ENCODE measurements at places on chromosomes 2 and 18.

- no peak for DNase-seq
Observed at GRCh38 chr18:54090856-54091255, 133.6 kb downstream of the MBD2 start.

- no peak for DNase-seq
Observed at GRCh38 chr18:33951031-33951430, 273.7 kb downstream of the NOL4 start.

DNA sequence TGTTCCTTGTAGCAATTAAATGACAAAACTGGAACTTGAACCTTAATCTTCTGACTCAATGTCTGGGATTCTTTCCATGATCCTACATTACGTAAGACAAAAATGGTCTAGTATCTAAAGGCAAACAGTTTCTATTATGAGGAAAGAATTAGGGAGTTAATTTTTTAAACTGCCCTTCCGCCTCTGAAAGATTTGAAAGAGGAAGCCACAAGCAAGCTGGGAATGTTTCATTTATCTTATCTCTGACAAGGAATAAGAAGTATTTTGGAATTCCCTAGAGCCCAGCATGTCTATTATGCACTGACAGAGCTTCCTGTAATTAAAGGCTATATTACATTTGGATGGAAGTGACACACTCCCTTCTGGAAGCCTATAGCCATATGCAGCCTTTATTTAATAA lies 558.8 kb upstream of the CDH2 start:
- DNase-seq = no peak

GRCh38 chr2:38187541-38188011 lies 111.6 kb upstream of the CYP1B1 start:
- DNase-seq = no peak

DNA sequence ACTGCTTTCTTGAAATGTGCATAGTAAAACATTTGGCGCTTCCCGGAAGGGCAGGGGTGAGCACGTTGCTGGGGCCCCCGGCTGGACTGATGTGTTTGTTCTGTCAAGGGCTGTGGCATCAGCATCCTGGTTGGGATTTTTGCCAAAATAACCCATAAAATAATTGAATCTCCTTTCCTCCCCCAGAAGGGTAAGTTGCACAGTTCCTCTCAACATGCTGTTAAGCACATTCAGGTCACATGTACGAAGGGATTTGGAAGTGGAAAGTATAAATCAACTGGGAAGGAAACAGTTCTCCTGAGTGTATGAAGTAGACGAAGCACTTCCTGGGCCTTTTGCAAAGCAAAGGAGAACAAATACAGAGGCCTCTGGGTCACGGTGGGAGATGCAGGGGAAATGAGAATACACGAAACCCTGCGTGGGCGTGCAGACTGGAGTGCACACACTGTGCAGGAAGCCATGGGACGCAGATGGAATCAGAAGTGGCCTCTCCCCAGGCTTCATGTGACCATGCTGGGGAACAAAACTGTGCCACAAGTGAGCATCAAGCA lies 183.9 kb downstream of the LPIN1 start:
- no peak for DNase-seq

GRCh38 chr2:224937887-224938286 lies 104.4 kb downstream of the DOCK10 start:
- no peak for DNase-seq

DNA sequence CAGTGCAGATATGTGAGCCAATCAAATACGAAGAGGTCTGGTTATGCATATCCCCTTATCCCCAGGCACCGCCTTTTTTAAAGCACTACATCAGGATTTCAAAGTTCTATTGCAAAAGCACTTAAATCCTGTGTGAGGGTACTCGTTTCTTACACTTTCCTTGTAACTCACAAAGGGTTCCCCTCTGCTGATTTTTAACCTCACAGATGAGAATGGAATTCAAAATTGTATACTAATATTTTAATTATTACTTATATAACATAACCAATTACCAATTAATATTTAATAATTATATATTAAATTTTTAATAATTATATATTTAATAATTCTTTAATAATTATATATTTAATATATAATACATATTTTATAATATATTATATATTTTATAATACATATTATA lies 126.2 kb upstream of the MAPRE2 start:
- no peak for DNase-seq

DNA sequence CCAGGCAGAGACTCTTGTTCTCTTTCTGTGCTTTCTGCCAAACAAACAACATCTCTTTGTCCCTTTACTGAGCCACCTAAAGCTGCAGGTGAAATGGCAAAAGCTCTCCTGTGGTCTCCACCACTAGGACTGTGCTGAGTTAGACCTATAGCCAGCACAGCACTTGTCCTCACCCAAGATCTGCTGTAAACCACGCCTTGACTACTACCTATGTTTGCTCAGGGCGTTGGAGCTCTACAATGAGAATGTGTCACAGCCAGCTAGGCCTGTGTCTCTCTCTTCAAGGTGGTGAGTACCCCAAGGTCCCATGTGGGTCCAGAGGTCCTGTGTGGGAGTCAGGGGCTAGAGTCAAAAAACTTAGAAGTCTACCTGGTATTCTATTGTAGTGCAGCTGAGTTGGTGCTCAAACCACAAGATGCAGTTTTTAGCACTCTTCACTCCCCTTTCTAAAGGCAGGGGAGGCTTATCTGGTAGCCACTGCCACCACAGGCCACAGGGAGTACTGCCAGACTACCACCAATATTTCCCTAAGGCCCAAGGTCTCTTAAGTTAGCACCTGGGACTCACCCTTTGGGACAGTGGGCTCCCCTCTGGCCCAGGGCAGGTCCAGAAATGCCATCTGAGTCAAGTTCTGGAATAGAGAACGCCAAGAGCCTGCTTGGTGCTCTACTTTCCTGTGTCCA lies 96.8 kb upstream of the RPRM start:
- no peak for DNase-seq

GRCh38 chr18:53665701-53666100 lies 558.8 kb downstream of the MBD2 start:
- no peak for DNase-seq

DNA sequence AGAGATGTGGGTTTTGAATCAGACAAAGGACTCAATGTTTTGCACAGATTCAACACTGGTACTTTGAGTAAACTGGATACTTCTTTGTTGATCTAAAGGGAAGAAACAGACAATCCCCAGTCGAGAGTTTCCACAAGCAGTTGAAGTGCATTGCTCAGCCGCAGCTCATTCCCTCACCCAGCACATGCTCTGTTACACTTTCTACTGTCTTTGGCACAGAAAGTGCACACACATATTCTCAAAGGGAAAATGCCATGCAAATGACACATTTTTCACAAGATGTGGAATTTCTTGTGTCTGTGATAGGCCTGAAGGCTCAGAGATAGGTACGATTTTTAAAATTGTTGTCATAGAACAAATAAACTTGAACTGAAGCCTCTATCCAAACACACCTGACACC lies 258.9 kb upstream of the TRIB2 start:
- DNase-seq = no peak

DNA sequence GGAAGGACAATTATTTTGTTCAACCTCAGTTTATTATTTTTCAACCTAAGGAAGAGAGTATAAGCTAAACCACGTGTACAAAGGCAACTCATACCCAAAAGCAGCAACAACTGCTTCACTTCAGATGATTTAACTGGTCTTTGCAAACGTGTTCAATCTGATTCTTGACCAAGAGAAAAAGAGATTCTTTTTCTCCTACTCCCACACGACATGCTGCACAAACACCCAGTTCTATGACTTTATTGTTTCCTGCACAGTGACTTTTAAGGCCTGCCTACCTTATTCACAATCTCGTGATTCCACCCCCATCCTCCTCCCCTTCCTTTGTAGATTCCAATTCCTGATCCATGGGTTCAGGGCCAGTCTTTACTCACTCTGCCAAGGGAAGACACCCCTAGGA lies 1394.8 kb upstream of the ZEB2 start:
- no peak for DNase-seq

GRCh38 chr2:209553913-209554312 lies 130.1 kb downstream of the MAP2 start:
- no peak for DNase-seq

GRCh38 chr18:8610459-8610851 lies 1.2 kb downstream of the RAB12 start:
- no peak for DNase-seq

DNA sequence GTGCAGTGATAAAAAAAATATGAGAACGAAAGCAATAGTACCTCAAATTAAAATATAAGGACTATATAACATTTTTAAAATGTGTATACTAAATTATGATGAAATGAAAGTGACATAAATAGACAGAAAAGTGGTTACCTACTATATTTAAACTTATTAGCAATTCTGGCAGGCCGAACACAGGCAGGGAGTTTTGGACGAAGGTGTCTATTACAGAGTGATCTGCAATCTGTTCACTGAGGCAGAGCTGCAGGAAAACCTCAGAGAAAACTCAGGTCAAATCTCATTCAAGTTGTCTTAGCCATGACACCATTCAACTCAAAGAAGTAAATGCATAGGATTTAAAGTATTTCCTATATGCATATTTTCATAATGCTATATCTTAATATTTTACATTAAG lies 274.8 kb upstream of the GULP1 start:
- no peak for DNase-seq

- DNase-seq = no peak
Observed at GRCh38 chr2:106537791-106538191, 50.6 kb downstream of the CD8B2 start.

- DNase-seq = no peak
Observed at GRCh38 chr2:208820014-208820688, 413.6 kb downstream of the PTH2R start.

DNA sequence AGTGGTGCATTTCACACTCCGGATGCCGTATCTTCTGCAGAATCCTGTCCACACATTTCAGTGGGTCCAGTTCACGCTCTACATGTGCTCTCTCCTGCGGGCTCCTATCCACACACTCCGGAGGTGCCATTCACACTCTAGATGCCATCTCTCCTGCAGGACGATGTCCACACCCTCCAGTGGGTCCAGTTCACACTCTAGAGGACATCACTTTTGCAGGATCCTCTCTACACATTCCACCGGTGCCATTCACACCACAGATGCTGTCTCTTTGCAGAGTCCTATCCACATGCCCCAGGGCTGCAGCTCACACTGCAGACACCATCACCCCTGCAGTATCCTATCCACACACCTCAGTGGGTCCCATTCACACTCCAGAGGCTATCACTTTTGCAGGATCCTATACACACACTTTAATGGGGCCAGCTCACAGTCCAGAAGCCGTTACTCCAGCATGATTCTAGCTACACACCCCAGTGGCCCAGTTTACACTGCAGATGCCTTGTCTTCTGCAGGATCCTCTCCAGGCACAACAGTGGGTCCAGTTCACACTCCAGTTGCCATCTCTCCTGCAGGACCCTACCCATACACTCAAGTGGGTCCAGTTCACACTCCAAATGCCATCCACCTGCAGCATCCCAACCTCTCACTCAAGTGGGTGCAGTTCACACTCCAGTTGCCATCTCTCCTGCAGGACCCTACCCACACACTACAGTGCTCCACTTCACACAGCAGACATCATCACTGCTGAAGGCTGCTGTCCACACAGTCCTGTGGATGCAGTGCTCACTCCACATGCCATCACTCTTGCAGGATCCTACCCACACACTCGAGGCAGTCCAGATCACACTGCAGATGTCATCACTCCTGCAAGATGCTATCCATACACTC lies 2.1 kb upstream of the PXDN start:
- DNase-seq = peak; percentile 72

DNA sequence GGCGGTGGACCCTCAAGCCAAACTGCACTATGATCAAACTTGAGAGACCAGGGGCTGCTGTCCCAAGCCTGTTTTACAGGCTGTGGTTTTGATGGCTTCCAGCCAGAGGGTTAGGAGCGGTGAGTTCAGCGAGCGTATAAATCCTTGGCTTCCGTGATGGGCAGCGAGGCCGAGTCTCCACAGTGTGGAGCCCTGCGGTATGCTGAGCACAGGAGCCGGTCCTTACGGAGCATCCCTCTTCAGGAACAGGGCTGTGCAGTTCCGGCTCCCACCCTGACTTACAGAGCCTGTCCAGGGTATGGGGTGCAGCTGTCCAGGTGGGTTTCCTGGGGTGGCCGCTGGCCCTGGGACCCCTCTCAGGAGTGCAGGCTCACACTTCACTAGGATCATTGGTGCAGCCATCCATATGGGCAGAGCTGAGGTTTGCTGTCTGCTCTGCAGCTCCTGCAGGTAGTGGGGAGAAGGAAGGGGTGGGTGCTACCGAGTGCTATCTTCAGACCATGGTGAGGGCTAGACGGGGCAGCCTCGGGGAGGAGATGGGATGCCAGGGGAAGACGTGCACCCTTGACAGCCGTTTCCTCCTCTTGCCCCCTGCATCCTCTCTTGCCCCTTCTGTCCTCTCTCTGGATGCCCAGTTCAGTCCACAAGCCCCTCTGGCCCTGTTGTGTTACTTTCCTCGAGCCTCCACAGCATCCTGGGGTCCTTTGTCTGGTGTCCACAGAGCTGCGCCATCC lies 104.3 kb downstream of the FAM210A start:
- no peak for DNase-seq

GRCh38 chr2:23360571-23361125 lies 24.3 kb upstream of the KLHL29 start:
- DNase-seq = peak; percentile 43

DNA sequence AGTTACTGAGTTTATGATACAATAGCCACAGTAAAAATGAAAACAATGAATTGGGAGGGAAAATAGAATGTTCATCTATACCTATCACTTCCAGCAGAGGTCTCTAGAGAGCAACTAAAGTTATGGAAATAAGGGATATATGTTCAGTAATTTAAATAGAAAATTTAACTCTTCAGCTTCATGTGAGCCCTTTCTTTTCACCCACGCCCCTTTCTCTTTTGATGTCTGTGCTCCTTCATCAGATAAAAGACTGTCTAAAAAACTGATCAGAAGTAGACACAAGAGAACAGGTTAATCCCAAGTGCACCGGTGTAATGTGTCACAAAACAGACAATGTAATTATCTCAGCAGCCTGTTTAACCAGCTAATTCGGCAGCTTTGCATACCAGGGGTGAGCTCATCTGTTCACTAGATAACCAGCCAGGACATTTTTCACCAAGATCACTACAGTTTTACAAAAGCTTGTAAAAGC lies 238.5 kb upstream of the ERBB4 start:
- DNase-seq = no peak

GRCh38 chr2:205769879-205770278 lies 87.6 kb downstream of the NRP2 start:
- no peak for DNase-seq

DNA sequence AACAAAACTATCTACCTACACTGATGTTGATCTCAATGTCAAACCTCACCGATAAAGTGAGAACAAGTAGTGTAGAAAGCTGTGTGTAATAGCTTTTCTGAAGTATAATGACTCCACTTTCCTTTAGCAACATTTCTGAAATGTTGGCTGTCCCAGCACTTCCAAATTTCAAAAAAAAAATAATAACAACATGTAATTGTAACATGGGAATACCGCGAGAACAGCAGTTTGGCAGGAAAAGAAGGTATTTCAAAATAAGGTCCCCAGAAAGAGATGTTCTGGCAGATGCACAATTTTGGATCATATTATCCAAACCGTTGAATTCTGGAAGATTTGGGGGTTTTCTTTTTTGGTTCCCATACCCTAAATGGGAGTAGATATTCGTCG lies 352.0 kb downstream of the ARHGAP15 start:
- DNase-seq = no peak

- no peak for DNase-seq
Observed at GRCh38 chr2:196080526-196080925, 11.9 kb upstream of the DNAH7 start.

Data from cardiac septum (tissue), 1 donor.